ENCODE measurements at places on chromosomes 1 and 21.
A peak's percentile ranks its signal among the peaks of the same experiment; 100 is the strongest.

DNA sequence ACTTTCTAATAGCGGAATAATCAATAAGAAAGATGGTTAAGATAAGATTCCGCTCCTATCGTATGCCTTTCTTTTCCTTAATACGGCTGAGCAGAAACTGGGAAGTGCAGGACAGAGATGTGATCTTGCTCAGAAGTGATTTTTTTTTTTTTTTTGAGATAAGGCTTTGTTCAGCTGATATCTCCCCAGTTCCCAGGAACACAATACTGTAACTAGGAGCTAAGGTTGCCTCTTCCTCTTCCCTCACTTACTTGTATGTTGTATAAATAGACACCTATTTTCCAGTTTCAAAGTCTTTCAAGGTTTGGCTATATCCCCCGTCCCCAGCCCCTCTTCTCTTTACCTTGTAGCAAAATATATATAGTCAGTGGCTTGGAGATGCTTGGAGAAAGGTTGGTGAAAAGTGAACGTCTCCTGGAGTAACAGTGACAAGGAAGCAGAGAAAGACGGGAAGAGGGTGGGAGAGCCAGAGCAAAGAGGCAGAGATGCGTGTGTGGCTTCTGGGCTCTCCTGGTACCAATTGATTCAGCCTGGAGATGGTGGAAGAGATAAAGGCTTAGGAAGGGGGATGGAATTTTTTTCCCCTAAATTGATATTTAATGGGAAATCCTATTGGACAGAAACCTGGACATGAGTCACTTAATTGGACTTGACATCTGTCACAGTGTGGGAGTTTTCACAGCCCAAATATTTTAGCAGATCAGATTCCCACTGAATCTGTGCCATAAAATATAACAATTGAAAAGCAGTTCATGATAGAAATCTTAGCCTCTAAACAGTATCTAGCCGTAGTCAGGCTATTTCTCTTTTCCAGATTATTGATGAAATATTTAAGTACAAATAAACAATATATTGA, at the start of gene NHLH2:
Gene NHLH2 (minus strand): TSS at position 522 of the 856 bp plus-strand sequence. CDS start 2,754 bp downstream, outside the sequence.
- no peak for DNase-seq

GRCh38 chr1:41476807-41477361, 7.6 kb downstream of the EDN2 start:
- no peak for DNase-seq

DNA sequence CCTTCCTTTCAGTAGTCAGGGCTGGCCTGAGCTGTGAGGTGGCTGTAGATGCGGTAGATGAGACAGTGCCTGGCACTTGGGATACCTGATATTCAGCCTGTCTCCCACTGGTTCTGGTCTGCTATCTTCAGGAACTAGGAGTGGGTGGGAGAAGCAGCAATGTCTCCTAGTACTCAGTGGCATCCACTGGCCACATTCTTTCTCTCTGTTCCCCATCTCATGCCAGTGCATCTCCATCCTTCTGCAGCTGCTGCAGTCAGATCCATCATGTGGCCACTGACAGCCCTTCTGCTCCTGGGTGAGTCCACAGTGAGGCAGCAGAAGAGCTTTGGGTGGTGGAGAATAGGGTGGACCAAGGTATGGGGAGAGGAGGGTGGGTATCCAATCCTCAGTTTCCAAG, 1.1 kb downstream of the FCRLB start:
- peak; percentile 30 for DNase-seq

- DNase-seq = no peak
These were observed 23.0 kb downstream of the S100A10 start for GRCh38 chr1:151970626-151971025.
